ENCODE measurements at places on chromosomes 1 and 21.

- DNase-seq = no peak
Measured at GRCh38 chr1:59506952-59507351, 210.1 kb downstream of the FGGY start.

GRCh38 chr1:159089184-159089791 lies 12.7 kb upstream of the AIM2 start:
- DNase-seq = no peak

- no peak for DNase-seq
Measured at GRCh38 chr21:45899317-45900033, 82.1 kb upstream of the COL6A1 start.

- no peak for DNase-seq
Measured at GRCh38 chr1:5998906-5999301, 6.7 kb upstream of the NPHP4 start.

- no peak for DNase-seq
Measured at GRCh38 chr1:223514644-223515043, 121.4 kb downstream of the CCDC185 start.

DNA sequence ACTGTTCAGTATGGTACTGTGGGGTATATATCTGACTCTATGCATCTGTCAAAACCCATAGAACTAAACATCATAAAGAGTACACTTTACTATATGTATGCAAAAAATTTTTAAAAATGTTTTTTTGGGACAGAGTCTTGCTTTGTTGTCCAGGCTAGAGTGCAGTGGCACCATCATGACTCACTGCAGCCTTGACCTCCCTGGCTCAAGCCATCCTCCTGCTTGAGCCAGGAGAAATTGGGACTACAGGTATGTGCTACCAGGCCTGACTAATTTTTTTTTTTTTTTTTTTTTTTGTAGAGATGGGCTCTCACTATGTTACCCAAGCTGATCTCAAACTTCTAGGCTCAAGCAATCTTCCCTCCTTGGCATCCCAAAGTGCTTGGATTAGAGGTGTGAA lies 11.5 kb downstream of the TRIT1 start:
- DNase-seq = no peak

- DNase-seq = no peak
Measured at GRCh38 chr1:96220651-96221050, 500.9 kb upstream of the PTBP2 start.

GRCh38 chr1:70051926-70052325 lies 153.5 kb downstream of the LRRC40 start:
- no peak for DNase-seq

DNA sequence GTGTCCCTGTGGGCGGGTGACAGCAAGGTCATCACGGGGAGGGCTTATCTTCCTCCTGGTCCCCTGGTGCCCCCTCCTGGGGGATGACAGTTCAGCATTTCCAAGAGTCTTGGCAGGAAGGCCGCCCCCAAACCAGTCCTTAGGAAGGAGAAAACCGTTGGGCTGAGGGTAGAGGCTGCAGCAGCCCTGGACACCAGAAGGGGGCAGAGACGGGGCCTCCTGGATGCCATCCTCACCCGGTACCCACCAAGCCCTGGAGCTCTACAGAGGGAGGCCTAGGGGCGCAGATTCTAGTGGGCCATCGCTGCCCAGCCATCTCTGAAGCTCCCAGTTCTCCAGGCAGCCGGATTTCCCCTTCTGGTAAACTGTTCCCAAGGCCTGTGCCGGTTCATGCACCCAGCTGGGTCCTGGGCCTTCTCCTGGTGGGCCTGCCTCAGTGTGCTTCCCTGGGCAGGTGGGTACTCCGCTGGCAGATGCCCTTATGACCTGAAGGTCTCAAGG lies 14.8 kb upstream of the ZNF669 start:
- DNase-seq = peak; percentile 22

DNA sequence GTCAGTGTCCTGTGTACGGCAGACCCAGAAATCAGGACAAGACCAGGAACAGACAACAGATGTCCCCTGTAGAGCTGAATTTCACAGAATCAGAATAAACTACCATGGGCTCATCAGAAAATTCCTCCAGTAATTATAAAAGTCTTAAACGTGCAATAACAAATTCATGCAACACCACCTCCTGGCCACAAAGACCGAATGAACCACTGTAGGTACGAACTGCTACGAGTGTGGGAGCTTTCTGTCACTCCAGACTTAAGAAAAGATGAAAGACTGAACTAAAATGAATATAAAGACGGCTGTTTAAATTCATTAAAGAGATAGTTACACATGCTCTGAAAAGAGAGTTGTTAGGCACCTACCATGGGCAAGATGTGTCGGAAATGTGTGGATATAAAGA lies 333.5 kb downstream of the RRAGC start:
- DNase-seq = no peak

DNA sequence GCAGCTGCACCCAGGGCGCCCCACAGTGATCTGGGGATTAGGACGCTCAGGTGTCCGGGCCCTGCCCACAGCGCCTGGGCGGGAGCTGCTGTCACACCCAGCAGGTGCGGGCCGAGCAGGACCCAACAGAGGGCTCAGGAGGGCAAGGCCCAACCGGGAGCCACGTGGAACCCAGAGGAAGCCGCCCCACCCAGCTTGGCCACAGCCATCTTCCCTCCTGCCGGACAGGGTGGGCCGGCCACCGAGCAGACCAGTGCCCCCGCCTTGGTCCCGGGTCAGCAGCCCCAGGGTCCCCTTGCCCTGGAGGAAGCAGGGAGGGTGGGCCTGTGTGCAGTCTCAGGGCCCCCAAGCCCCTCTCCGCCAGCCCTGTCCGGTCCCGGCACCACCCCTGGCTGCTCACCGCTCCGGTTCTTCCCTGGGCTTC lies 6.3 kb upstream of the TTLL10 start:
- DNase-seq = no peak

- no peak for DNase-seq
Measured at GRCh38 chr1:53634571-53634979, 104.4 kb downstream of the GLIS1 start.

DNA sequence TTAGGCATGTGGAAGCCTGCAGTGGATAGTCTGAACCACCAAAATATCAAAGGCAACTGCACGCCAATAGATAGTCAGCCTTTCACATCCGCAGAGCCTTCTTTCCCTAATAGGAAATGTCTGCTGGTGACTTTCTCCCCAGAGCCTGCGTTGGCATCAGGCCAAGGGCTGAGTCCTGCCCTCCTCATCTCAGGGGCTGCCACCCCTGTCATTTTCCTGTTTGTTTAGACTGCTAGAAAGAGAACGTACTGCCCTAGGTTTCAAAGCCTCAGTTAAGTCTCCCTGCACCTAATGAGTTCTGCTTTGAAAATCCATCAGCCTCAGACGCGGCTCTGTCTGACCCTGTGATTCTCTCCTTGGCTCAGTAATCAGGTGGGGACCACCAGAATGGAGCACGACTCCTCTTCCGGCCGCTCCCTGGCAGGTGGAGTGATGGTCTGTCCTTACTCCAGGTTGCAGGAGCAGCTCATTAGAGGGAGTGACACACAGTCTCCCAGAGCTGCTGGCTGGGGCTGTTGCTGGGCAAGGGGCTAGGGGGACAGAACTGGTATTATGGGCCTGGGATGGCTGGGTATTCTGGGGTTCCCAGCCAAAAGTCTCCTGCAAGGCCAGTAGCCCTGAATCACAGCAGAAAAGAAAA lies 27.3 kb downstream of the STUM start:
- no peak for DNase-seq

DNA sequence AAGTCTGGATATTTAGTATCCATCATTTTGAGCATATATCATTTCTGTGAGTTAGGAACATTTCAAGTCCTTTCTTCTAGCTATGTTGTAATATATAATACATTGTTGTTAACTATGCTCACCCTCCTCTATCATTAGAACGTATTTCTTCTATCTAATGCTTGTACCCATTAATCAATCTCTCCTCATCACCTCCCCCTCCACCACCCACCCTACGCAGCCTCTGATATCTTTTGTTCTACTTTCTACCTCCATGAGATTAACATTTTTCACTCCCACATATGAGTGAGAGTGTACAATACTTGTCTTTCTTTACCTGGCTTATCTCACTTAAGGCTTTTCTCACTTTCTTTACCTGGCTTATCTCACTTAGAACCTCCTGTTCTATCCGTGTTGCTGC lies 156.2 kb downstream of the FMN2 start:
- DNase-seq = no peak

DNA sequence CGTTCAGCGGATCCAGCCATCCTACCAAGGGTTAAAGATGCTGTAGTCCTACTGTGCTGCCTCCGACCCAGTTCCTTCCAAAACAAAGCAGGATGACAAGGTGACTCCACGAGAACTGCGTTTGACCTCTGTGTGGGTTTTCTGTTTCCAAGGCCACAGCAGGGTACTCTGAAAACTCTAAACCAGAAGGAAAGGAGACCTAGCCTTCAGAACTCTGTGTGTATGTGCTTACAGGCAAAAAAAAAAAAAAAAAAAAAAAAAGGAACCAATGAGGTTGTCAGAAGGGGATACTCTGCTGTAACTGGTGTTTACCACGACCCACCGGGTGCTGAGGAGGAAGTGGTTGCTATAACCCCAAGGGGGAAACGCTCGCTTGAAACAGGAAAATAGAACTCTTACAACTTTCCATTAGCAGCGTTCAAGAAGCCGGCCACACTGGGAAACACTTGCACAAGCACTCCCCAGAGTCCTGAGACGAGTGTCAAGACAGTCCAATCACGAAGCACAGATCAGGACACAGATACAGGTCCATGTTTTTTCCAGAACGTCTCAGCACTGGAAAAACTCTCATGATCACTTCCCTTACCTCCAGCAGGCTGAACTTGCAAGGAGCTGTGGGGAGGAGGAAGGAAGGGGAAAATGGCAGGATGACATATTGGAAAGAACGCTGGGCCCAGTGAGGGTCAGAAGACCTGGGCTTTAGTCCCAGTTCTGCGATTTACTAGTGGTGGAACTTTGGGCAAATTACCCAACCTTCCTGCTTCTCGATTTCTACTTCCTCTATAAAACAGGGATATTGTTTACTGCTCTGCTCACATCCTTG lies 64.0 kb downstream of the ITPKB start:
- no peak for DNase-seq

DNA sequence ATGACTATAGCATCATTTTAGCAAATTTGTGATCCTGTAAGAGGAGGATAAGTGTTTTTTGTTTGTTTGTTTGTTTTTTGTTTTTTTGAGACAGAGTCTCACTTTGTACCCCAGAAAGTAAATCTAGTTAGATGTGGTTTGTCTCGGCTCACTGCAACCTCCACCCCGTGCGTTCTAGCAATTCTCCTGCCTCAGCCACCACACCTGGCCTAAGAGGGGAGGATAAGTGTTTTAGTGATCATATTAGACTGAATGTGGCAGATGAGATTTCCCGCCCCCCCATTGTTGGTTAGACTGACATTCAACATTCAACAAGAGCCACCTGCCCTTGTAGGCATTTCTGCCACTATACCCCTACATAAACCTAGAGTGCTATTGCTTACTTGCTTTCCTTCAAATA lies 98.5 kb downstream of the OSBPL9 start:
- DNase-seq = no peak

DNA sequence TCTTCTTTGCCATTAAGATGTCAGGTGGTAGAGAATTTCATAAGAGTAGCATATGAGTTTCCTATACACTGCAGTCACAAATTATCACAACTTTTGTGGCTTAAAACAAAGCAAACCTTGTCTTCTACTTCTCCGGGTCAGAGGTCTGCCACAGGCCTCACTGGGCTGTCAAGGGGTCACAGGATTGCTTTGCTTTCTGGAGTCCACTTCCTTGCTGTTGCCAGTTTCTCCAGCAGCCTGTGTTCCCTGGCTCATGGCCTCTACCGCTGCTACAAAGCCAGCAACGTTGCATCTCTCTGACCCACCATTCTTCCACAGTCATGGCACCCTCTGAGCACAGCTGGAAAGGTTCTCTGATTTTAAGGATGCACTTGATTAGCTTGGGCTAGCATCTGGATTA lies 6.5 kb upstream of the BACE2 start:
- no peak for DNase-seq

DNA sequence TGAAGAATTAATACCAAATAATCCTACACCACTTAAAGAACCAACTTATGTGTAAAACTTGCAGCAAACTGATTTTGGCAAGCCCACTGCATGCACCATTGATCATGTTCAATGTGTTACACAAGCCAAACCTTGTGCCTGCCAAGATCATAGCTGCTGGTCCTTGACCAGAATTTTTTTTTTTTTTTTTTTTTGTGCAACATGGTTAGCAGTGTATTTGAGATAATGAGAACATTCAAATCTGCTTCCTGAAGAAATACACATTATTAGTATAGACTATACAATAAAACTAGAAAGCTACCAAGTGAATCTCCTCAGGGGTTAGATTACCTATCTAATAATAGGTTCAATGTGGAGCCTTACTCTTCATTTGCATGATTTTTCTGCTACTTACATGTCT lies 421.0 kb downstream of the MRPL39 start:
- no peak for DNase-seq

- no peak for DNase-seq
Measured at GRCh38 chr1:227748496-227749182, 13.4 kb downstream of the SNAP47 start.

GRCh38 chr1:175471039-175471800 lies 272.2 kb downstream of the TNR start:
- peak; percentile 86 for DNase-seq

DNA sequence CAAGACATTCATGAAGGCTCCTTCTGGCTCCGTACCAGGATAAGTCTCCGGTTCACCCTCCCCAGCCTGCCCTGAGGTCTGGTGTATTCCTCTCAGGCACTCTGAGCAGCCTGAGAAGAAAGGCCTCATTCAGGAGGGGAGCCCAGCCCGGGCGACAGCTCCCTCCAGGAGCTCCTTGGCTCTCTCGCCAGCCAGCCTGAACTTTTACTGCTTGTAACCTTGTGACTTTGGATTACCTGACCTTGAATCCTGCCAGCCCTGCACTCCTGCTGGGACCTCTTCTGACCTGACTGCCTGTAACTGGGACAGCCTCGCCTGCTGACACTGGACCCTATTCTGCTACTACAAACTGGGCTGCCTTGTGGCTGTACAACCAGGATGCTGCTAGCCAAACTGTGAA lies 65.8 kb downstream of the CD34 start:
- no peak for DNase-seq

DNA sequence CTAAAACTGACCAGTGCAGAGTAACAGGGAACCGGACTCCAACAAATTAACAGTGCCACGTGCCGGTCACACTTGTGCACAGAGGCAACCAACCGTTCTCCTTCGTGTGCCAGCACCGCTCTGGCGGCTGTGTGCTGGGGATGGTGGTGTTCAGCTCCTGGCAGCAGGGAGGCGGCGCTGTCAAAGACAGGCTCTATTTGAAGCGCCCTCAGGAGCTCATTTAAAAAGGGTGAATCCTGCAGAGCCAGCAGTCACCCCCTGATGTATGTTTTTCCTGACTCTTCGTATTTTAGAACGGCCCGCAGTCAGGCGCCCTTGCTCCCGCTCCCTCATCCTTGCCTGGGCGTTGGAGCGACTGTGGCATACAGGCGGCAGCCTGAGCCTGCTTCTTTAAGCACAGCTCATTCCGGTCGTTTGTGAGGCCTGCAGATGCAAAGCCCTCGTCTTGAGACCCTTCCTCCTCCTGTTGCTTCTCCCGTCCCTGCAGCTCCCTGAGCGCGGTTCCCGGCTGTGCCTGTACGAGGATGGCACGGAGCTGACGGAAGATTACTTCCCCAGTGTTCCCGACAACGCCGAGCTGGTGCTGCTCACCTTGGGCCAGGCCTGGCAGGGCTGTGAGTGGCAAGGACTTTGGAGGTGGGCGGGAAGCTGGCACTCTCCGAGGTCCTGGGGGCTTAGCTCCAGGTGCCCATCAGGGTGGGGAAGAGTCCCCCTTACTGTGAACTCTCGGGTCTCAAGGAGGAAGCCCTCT lies 1.1 kb downstream of the DFFB start:
- peak; percentile 53 for DNase-seq

- DNase-seq = no peak
Measured at GRCh38 chr1:109242387-109242786, 7.0 kb upstream of the CELSR2 start.

- DNase-seq = no peak
Measured at GRCh38 chr1:182064611-182065010, 3.1 kb upstream of the ZNF648 start.

All from epithelial cell of esophagus (primary cell).